D721Med (cell line): ENCODE measurements at places on chromosomes 6 and 20.

DNA sequence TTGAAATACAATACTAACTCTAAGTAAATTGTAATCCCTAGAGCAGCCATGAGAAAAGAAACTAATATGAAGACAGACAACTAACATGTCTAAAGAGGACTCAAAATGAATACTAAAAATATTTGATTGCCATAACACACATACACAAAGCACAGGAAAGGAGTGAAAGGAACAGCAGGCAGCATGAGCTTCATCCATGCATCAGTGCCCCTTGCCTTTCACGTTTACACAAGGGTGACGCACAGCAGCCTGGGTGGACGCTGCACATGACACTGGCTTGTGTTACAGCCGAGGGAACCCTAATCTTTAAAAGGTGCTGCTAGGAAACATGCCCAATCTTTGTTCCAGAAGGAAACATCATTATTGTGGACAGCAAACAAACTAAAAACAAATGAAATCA is 123.5 kb downstream of the MAN1A1 start:
- no peak for DNase-seq

DNA sequence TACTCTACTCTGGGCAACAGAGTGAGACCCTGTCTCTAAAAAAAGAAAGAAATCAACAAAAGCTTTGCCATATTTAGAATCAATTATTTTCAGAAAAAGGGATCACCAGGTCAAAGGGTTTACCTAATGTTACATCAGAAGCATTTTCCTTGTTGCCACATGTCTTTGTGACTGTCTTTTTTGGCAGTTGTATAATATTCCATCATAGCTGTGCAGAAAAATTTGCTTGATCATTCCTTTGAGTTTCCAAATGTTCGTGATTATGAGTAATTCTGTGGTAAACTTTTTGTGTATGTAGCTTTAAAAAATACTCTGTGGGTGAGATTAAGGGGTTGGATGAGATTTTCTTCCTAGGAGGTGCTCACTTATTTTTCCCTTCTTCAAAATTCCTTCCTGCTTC is 26.4 kb downstream of the PNPLA1 start:
- no peak for DNase-seq

GRCh38 chr6:125746731-125747588 is 2.5 kb upstream of the HEY2 start:
- no peak for DNase-seq

- no peak for DNase-seq
Observed at GRCh38 chr20:52124821-52125220, 66.8 kb downstream of the ZFP64 start.

GRCh38 chr6:152204591-152204990 is 397.1 kb downstream of the ESR1 start:
- DNase-seq, result no peak

- DNase-seq, result no peak
Observed at GRCh38 chr20:59944726-59945125, 4.5 kb downstream of the FAM217B start.

- no peak for DNase-seq
Observed at GRCh38 chr6:4582506-4583417, 193.4 kb upstream of the CDYL start.

GRCh38 chr6:89432875-89433251 is at the start of gene ANKRD6:
Gene ANKRD6, plus strand, starts transcription at chr6:89433152. Its CDS starts 133,825 bp downstream, at chr6:89566977.
- peak; percentile 64 for DNase-seq

DNA sequence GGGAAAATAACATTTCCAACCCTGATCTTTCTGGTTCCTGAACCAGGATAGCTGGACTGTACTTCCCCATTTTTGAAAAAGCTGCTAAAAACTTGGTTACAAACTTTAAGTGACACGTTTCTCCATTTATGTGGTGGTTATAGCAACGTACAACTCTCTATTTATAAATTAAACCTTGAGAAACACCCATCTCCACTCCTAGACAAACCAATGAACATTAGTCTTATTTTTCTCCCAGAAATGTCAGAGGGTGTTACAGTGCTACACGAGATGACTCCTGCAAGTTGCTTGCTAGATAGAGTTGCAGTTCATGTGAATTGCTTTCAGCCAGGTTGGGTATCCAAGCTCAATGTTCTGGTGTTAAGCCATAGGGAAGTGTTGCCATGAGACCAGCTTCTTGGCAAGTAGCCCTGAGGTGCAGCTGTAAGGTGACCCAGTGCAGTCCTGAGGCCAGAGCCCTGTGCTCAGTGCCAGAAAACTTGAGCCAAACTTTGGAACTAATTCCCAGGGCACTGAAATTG is 51.3 kb upstream of the REV3L start:
- no peak for DNase-seq

GRCh38 chr6:39962831-39963230 is 28.6 kb upstream of the MOCS1 start:
- DNase-seq, result no peak

- no peak for DNase-seq
Observed at GRCh38 chr6:16336056-16336818, 97.8 kb downstream of the GMPR start.

DNA sequence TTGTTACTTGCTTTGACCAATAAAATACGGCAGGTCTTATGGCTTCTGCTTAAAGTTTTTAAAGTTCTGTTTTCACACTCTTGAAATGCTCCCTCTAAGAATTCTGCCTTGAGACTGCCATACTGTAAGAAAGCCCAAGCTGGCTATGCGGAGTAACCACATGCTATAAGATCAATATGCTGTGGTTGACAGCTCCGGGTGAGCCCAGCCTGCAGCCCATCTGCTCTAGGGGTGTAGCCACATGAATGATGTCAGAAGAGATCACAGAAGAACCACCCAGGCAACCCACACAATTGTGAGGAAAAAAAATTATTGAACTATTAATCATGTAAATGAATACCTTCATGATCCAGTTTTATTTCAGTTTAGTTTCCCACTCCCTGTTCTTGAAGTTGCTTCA is 26.1 kb upstream of the SH3BGRL2 start:
- no peak for DNase-seq

GRCh38 chr20:10802236-10802635 is 128.4 kb upstream of the JAG1 start:
- DNase-seq, result no peak

- DNase-seq, result no peak
Observed at GRCh38 chr6:167576828-167577503, 249.7 kb upstream of the AFDN start.

DNA sequence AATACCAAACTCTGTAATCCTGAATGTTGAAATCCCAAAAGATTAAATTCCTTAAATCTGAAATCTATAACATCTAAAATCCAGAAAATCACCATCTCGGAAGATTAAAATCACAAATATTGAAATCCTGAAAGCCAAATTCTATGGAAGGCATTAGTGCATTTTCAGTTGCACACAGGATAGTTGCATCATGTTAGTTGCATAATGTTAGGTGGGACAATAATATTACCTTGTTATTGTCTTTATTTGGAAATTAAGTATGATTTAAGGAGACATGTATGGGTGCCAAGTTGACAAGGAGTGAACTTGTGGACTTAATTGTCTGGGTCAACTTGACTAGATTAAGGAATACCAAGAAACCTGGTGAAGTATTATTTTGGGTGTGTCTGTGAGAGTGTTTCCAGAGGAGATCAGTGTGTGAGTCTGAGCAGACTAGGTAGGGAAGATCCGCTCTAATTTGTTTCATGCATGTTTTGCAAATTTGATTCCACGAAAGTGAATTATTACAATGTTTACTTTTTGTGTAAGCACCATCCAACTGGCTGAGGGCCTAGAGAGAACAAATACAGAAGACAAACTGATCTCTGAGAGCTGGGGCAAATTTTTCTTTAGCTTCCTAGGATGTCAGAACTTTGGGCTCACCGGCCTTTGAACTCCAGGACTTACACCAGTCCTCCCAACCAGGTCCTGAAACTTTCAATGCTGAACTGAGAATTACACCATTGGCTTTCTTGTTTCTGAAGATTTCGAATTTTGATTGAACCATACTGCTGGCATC is 545.1 kb upstream of the IRAK1BP1 start:
- no peak for DNase-seq

GRCh38 chr6:91299544-91300491 is 712.9 kb upstream of the MAP3K7 start:
- DNase-seq, result no peak

DNA sequence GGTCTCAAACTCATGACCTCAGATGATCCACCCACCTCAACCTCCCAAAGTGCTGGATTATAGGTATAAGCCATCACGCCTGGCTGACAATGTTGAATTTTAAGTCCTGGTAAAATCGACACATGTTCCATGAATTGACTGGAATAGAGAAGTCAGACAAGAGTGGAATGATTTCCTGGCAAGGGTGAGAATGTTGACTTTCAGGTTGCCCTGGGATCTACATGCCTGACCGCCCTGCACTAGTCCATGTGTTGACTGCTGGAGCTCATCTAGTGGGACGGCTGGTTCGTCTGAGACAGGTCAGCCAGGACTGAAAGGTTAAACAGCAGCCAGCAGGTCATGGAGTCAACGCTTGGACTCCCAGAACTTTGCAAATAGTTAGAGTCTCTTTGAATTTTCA is 88.8 kb downstream of the SASH1 start:
- DNase-seq, result no peak

DNA sequence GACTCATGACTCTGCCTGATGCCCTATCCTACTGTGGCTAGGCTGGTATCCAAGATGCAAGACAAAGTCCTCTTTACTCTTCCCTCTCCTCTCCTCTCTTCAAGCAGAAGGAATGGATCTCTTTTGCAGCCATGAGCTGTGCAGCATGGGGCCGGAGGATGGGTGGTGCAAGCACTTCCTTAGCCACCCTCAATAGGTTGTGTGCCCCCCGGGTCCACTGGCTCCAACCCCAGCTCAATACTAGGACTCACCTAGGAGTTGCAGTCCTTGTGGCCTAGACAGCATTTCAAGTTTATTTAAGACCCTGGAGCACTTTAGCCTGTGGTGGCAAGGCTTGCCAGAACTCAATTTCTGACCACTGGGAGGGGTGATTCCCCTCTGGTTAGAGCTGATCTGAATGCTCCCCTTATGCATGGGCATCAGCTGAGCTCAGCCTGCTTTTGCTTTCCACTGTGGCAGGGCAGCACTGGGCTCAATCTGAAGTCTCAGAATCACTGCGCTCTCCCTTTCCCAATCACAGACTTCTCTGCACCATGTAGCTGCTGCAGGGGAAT is 29.0 kb upstream of the GRM4 start:
- DNase-seq, result no peak

DNA sequence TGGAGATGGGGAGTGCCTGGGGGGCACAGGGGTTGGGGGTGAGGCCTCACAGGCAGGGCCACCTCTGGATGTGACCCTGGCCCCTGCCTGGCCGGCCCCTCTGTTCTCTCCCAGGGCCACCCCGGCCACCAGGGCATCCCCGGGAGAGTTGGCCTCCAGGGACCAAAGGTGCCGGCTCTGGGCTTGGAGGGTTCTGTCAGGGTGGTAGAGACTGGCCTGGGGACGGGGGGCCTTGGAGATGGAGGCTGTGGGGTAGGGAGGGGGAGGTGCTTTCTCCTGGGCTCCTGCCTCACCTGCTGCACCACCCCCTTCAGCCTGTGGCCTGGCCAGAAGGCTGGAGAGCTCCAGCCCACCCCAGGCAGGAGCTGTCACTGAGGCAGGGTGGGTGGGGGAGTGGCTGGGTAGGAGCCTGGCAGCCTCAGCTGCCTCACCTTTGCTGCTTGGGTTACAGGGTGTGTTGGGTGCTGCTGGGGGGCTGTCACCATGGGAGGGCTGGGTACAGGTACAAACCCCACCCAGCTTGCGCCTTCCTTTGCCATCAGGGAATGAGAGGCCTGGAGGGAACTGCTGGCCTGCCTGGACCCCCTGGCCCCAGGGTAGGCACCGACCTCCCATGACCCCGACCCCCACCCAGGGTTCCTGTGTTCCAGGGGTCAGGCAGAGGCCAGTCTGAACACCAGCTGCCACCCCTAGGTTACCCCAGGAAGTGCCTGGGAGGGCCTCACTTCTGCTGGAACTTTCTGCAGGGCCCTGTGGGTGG is 32.7 kb downstream of the COL20A1 start:
- DNase-seq, result no peak

GRCh38 chr20:31951203-31951529 is 680 bp downstream of the PDRG1 start:
- no peak for DNase-seq

- DNase-seq, result no peak
Observed at GRCh38 chr6:128158496-128158895, 257.6 kb upstream of the THEMIS start.

DNA sequence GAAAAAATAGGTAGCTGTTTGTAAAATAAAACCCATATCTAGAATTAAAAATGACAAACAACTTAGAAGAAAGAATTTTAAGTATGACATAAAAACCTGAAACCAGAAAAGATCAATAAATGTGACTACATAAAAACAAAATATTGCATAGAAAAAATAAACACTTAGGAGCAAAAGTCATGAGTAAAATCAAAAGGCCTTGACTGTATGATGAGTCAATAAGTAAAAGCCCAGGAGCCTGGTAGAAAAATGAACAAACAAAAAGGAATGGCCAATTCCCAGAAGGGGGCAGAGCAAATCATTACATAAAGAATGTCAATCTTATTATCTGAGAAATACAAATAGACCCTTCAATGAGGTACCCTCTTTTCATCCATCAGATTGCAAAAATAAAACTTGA is 20.7 kb upstream of the ENPP1 start:
- no peak for DNase-seq

DNA sequence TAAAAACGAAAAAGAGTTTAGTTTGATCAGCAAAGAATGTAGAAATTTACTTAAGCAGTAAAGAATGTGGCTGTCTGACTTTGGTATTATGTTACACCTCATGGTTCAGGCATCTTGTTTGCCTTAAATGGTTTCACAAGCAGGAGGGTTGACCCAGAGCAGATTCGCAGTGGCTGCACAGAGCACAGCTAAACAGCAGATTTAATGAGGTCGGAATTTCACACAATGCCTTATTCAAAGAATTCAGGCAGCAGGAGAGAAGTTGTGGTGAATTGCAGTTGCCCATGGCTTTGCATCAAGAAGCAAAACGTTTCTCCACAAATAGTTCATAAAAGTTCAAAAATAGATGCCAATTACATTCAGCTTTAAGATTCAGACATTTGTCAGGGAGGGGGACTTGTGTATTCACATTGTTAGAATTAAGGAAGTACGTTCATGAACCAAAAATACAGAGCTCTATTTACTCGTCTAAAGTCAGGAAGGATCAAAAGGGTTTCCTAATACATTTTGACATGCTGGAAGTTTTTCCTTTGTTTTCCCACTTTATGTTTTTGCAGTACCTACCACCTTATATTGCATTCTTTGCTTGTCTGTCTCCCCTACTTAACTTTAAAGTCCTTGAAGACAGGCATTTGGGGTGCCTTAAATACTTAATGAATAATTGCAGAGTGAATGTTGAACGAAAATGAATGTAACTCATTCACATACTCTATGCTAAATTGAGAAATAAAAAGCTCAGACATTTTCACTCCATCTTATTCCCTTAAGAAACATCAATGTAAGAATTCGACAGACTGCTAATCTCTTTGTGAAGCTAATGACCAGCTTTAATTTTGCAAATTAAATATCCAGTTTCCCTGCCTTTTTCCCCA is 1163.6 kb upstream of the CITED2 start:
- DNase-seq, result no peak
